ENCODE measurements at places on chromosomes 5 and 9.
A peak's percentile ranks its signal among the peaks of the same experiment; 100 is the strongest.

- DNase-seq: peak; percentile 69
Measured at GRCh38 chr5:173573126-173573960, 43.1 kb downstream of the BOD1 start.

- no peak for DNase-seq
Measured at GRCh38 chr5:100448111-100448528, 87.1 kb upstream of the FAM174A start.

DNA sequence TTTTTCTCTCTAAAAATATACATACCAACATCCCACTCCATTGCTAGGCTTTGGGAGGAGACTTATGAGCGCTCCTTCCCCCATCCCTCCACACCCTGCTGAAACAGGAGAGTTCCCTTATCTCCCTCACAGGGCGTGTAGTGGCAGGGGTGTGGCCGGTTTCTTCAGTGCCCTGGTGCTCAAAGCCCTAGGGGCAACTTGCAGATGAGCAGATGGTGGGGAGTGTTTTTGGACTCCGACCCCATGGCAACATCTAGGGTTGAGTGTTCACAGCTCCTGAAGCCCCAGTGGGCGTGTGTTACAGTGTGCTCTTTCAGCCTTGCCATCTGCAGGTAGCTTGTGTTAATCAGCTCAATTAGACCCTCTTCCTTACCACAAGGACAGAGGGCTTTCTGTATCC is 409.5 kb downstream of the MAT2B start:
- DNase-seq: no peak

DNA sequence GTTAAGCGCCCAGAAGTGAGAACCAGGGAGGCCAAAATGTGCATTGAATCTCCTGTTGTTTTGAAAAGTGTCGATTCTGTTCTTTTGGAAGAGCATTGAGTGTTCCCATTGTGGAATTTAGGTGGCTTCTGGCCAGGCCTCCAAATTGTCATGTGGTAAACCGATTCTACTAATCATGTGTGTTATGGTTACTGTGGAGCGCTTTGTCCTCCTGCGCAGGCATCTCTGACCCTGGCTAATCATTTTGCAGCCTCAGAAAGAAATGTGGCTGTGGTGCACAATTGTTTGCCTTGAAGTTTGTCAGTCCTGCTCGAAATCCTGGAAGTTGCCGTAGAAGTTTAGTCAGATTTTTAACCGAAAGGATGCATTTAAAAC is 121.3 kb downstream of the RASGRF2 start:
- DNase-seq: no peak

GRCh38 chr5:73233461-73234203 is 60.6 kb downstream of the TMEM174 start:
- no peak for DNase-seq

- no peak for DNase-seq
Measured at GRCh38 chr9:129702589-129703520, 37.4 kb downstream of the PRRX2 start.

- DNase-seq: no peak
Measured at GRCh38 chr5:82620957-82621600, 342.9 kb upstream of the RPS23 start.

DNA sequence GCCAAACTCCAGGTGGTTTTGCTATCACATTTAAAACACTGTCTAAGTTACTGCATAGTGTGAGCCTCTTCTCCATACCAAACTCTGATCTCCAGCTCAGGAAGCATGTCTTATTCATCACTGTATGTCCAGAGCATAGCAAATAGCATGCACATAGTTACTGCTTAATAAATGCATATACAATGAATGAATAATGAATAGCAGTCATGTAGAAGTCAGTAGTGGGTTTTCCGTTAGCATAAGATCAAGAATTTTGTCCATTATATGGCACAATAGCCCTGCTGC is 329.4 kb downstream of the ARRDC3 start:
- DNase-seq: no peak

- no peak for DNase-seq
Measured at GRCh38 chr9:132410642-132411041, 631 bp downstream of the CFAP77 start.

DNA sequence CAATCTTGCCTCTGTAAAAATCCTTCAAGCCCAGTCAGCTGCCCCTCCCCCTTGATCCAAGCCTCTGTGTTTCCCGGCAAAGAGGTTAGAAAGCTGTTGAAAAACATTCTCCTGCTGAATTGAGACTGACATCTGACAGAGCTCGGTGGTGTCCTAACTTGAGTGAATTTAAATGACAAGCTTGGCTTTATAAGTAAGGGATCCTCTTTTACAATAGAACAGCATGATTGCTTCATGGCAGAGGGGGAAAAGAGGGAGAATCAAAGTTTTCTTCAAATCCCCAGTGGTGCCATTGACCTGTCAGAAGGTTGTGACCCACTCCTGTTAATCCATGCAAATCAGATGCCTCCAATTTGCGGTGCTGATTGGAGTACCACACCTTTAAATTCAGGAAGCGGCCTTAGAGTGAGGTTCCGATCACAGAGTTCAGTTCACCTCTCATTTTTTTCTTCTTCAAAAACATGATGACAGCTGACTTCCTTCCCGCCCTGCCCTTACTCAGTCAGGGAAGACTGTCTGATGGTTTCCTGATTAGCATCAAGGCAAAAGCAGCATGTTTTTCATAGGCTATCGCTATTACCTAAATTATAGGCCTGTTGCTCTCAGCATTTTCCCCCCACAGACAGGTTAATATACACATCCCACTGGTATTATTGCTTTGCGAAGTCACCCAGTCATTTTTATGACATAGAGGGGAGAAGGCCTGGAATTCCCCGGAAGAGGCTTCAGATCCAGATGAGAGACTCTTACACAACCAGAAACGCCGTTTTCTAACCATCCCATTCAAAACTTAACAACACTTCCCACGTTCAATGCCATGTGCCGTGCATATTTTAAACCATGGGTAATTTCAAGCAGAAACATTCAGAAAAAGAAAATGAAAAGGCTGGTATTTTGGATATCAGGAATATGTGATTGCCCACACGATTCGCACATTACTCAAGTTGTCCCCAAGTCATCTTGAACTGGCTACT is 141.4 kb downstream of the EBF1 start:
- no peak for DNase-seq

DNA sequence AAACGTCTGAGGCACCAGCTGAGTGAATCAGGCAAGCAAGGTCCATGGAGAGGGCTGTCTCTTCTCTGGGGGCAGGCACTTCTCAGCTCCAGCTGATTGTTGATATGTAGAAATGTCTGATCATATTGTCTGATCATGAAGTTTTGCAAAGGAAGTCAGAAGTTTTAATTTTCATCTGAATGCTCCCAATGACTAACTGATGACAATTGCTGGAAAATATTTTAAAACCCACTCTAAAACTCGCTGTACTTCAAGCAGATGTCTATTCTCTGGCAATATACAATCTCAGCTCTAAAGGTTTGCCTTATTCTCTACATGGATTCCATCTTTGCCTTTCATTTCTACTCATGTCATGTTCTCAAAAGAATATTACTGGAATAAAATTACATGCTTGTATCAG is 12.7 kb downstream of the PLK2 start:
- DNase-seq: no peak

DNA sequence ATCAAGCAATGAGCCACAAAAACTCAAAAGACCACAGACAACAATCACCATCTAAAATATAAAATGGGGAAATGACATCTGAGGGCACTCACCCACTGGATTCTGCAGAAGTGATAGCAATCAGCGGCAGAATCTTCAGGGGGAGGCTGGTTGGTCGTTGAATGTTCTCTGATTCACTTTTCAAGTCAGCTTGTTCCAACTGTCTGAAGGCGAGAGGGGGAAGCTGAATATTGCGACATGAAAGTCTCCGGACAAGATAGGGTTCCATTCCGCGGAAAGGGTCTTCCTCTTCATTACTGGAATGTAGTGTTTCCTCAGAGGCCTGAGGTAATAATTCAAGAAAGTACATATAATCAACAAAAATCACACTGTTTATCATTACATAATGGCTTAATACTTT is 94.9 kb upstream of the PDE4D start:
- DNase-seq: no peak

DNA sequence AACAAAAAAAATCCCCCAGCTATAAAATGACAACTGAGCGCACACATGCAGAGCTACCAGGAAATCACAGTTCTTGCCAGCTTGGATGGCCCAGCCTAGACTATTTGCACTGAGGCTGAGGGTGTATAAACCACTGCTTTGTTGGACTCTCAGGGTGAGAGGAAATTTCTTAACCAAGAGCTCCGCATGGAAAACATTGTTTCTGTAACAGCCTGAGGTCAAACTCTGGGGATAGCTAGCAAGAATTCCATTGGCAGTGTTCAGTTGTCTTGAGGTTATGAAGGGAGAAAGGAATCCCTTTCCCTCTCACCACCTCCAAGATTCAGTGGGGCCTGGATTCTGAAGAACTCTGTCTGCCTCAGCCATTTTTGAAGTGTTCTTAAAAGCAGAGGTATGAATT is 360.0 kb downstream of the OSTF1 start:
- no peak for DNase-seq

GRCh38 chr9:106964329-106964728 is 101.4 kb downstream of the ZNF462 start:
- no peak for DNase-seq

DNA sequence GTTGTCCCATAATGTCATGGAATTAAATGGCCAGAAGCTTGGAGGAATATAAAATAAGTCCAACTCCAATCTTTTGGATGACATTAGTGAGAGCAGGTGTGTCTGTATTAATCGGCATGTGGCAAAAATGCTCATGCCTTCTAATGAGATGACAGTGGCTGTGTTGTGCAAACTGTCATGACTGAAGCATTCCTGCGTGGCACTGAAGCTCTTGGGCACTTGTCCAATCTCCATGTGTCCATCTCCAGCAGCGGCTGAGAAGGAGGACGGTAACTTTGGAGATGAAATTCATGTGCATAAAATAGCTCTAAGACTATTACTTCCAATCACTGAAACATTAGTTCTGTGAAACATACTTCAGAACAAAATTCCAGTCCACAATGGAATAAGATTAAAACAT is 697.5 kb upstream of the GRAMD2B start:
- DNase-seq: no peak

- DNase-seq: no peak
Measured at GRCh38 chr5:133927300-133928180, 40.9 kb downstream of the C5orf15 start.

- DNase-seq: no peak
Measured at GRCh38 chr9:86809759-86810367, 137.4 kb downstream of the GAS1 start.

DNA sequence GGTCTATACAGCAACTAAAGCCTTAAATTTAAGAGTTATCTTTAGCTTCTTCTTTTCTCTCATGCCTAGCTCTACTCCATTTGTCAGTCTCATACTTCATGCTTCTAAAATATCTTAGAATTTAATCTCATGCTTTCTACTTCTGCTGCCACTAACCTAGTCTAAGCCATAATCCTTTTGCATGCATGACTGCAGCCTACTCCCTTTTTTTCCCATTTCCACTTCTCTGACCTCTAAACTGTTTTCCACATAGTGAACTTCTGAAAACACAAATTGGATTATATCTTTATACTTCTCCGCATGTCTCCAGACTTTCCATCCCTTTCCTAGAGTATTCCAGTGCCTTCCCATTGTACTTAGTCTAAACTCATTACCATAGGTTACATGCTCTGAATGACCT is 193.0 kb downstream of the XRCC4 start:
- DNase-seq: no peak

GRCh38 chr9:22041775-22042174 is 32.7 kb upstream of the CDKN2B start:
- DNase-seq: no peak

DNA sequence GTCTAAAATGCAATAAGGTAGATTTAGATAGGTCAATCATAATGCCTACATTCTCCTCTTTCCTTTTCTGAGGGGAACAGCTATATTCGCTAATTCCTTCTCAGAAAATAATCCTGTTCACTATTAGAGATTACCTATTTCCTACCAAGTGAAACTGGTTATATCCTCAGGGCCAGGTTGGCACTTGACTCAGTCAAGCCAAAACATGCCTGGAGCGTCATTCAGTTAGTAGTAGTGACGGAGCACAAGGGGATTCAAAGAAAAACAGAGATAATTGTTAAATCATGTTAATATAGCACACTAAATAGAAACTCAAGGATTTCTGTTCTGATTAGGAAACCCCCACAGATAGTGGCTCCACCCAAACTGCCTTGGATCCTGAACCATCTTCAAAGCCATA is 515.4 kb upstream of the PTPRD start:
- no peak for DNase-seq

GRCh38 chr9:136824496-136825225 is 16.9 kb downstream of the RABL6 start:
- DNase-seq: peak; percentile 42

- no peak for DNase-seq
Measured at GRCh38 chr9:10921671-10922070, 308.9 kb upstream of the PTPRD start.

- DNase-seq: no peak
Measured at GRCh38 chr9:127972236-127972871, 8.4 kb downstream of the EEIG1 start.

DNA sequence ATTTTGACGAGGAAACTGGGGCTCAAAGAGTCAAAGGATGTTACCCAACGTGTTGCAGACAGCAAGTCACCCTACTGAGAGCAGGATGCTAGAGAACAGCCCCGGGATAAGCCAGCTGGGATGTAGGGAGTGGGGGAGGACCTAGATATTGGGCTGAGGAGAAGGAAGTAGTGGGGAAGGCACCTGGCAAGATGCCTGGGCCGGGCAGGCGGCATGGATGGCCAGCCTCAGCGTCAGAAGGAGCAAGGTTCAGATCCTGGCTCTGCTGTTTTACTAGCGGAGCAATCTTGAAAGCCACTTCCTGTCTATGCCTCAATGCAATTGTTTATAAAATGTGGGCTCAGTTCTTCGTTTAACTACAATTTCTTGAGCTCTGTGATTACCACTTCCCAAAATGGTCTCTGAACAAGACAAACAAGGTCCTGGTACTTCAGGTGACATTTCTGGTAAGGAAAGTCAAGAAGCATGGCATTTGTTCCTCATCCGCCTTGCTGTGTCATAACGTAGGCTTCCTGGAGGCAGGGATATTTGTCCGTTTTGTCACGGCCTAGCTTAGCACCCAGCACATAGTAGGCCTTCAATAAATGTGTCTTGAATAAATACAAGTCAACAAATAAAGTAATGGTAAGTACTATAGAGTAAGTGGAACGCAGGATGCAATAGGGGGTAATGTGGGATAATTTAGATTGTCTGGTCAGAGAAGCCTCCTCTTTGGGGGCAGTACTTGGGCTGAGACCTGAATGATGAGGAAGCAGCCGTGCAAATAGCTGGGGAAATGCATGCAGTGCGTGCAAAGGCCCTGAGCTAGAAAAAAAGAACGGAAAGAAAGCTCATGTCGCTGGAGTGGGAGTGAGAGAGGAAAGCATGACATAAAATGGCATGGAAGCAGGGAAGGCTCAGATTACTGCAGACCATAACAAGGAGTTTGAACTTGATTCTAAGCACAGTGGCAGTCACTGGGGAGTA is 70.5 kb downstream of the SMIM23 start:
- no peak for DNase-seq

DNA sequence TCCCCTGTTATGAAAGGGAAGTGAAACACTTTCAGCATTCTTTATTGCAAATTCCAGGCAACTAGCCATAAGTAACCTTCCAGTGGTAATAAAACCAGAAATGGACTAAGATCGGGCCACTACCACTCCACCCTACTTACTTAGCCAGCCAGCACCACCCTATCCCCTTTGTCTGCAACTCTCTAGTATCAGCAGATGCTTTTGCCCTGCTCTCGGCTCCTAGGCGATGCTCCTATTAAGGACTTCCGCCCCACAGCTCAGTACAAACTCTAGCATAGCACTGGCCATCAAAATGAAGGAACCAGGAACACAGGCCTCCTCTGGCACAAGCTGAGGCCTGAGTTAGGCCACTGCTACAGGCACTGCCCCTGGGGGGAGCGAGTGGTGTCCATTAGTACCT is 81.2 kb downstream of the GLDC start:
- no peak for DNase-seq

All from natural killer cell treated with Interleukin-12 subunit alpha and Interleukin-12 subunit beta and Interleukin-15 and Interleukin-18, amount 100 ng/mL, for 72 hours (primary cell).